GM12864 (cell line): ENCODE measurements at places on chromosomes 16 and 17.

DNA sequence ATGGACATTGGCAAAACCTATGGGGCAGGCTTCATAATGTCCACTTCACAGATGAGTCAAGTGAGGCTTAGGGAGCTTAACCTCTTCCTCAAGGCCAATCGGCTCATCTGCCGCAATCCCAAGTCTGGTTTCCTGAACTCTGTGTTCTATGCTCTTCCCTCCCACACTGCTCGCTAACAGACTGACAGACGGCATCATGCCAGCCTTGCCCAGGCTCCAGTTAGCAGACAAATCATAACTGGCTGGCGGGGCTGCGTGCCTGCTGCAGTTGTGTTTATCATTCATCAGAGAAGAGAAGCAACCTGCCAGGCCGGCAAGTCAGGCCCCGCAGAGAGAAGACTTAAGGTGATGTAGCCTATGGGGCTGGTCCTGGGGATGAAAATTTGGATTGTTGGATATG is 216.2 kb upstream of the ASIC2 start:
- no peak for DNase-seq

GRCh38 chr16:50169555-50170096 is 16.5 kb downstream of the TENT4B start:
- DNase-seq = no peak

GRCh38 chr17:79813297-79814126 is 16.6 kb upstream of the CBX8 start:
- no peak for DNase-seq

DNA sequence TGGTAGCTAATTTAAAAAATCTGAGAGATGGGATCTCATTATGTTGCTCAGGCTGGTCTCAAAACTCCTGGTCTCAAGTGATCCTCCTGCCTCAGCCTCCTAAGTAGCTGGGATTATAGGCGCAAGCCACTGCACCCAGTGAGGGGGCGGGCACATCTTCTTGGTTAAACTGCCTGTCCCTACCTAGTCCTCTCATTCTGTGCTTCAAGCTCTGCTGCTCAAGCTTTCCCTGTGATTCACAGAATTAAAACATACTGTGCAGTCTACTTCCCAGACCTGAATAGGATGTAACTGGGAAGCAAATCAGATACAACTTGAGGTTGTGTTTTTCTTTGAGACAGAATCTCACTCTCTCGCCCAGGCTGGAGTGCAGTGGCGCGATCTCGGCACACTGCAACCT is 2.3 kb downstream of the MRPL38 start:
- no peak for DNase-seq

GRCh38 chr17:48571024-48571818 is 6.9 kb downstream of the HOXB4 start:
- no peak for DNase-seq

DNA sequence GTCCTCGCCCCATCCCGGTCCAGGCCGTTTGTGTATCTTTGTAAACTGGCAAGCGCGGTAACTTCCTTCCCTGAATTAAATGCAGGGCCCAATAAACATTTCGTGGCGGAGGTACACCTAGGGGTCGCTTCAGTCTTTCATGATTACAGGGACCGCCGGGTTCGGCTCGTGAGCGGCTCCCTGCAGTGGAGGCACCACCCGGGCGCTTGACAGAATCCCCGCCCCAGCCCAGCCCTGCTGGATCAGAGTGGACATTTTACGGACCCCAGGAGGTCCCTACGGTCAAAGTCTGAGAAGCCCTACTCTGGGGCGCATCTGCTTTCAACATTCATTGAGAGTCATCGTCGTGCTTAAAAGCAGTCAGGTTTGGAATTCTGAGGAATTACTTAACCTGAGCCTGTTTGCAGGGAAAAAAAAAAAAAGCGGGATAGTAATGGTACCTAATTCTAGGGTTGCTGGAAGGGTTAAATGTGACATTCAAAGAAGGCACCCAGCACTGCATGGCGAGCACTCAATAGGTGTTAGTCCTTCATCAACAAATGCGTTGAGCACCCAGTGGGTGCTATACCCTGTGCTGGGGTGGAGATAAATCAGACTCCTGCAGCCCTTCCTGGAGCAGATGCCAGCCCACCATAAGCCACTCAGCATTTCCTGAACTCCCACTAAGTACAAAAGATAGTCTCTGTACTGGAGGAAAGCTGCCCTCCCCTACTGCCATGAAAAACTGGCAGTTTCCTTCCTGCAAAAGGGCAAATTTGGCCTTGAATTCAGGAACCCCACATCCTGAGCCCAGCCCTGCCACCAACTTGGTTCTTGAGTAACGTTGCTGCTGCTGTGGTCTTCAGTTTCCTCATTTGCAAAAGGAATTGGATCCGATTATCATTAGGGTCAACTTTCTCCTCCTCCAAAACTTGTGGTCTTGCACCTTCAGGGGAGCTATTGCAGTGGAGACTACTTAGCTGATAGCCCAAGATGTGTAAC is 658 bp upstream of the DUSP3 start:
- DNase-seq = no peak

DNA sequence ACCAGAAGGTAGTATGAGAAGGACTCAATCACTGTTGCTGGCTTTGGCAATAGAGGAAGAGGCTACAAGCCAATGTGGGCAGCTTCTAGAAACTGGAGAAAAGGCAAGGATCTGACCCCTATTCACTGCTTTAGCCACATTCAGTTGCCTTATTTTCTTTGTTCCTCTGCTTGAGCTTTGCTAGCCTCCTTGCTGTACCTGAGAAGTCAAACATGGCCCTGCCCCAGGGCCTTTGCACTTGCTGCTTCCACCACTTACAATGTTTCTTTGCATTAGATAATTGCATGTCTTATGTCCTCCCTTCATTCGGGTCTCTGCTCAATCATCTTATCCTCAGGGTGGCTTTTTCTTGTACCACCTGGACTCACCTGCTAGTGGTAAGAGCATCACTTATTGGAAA is 15.8 kb downstream of the HS3ST4 start:
- DNase-seq = no peak

DNA sequence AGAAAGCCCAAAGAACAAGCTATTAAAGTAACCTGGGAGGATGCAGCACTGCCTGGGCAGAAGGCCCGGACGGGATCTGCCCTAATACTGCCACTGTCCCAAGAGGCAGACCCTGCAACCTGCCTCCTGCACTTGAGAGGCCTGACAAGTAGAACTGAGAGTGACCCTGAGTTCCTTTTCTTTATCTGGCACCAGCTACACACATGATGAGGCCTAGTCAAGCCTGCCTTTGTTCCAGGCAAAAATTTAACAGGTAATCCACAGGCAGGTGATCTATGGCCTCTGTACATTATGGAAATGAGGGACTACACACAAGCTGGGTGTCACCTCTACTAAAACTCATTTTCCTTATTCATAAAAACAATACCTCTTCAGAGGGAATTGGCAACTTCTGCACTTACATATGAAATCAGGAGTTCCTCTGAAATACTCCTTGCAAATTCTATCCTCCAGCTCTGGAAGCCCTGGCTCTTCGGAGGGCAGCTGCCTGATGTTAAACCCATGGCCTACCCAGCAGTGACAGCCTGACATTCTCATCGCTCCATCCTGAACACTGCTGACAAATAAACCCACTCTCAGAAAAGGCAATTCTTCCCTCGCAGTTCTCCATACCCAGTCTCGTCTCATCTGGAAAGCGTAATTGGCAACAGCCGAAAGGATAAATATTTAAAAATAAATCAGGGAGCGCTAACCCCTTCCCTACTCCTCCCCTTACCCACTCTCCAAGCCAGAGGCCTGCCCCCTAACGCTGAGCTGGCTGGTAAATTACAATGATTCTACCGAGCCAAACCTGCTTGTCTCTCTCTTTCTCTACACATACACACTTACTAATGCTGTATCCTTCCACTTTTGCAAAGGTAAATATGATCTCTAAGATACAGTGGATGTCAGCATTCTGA is 2.5 kb upstream of the ZFHX3 start:
- no peak for DNase-seq

DNA sequence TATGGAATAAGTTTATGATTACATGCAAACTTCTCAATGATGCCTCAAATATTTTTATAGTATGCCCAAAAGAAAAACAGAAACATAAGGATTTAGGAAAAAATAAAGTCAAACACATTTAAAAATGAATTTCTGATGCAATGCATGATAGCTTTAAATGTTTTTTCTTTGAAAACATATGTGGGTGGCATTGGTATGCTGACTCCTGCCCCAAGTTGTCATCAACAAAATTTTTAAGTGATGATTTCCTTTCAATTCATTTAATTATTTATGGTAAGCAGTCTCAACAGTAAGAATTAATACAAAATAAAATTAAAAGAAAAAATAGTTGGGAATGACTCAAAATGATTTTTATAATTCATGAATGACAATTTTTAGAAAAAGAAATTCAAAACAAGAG is 104.9 kb downstream of the CEP112 start:
- DNase-seq = no peak

- no peak for DNase-seq
These were observed 1.9 kb upstream of the GDPD3 start for GRCh38 chr16:30115238-30115637.

- DNase-seq = no peak
These were observed 232.7 kb downstream of the SOX9 start for GRCh38 chr17:72353502-72353901.

- no peak for DNase-seq
These were observed 1.4 kb downstream of the RFNG start for GRCh38 chr17:82050152-82050760.

GRCh38 chr16:49349446-49350168 is 24.0 kb upstream of the C16orf78 start:
- no peak for DNase-seq

GRCh38 chr16:85970738-85971137 is 71.8 kb downstream of the IRF8 start:
- no peak for DNase-seq
